ENCODE measurements at places on chromosomes 12 and 14. TPM values are rescaled to one million over a fixed set of nuclear protein-coding genes. Genes with fewer than 3 reads are reported as not detected.

- no peaks in the 10 kb centered on the region for H3K27me3 ChIP-seq
- no peaks in the 10 kb centered on the region for H3K36me3 ChIP-seq
- peaks cover 23% of the 10 kb centered on the region for H3K4me1 ChIP-seq
- DNase-seq = peak; percentile 84
- no peak overlapping the region for H3K27ac ChIP-seq
- no peak overlapping the region for H3K4me3 ChIP-seq
Observed at GRCh38 chr12:1644534-1645438, 15.8 kb downstream of the WNT5B start.

GRCh38 chr14:49553892-49554291 lies 32.3 kb downstream of the RPS29 start:
- DNase-seq = no peak
- H3K27me3 ChIP-seq = no peaks in the 10 kb centered on the region

The NYNRIN gene
- 6.7 TPM for total RNA-seq

The ADIPOR2 gene
- total RNA-seq = 37.9 TPM
